ENCODE measurements at places on chromosomes 12 and 14. TPM values are rescaled to one million over a fixed set of nuclear protein-coding genes. Genes with fewer than 3 reads are reported as not detected.

- no peak for DNase-seq
Observed at GRCh38 chr12:30927222-30927611, 669 bp downstream of the TSPAN11 start.

DNA sequence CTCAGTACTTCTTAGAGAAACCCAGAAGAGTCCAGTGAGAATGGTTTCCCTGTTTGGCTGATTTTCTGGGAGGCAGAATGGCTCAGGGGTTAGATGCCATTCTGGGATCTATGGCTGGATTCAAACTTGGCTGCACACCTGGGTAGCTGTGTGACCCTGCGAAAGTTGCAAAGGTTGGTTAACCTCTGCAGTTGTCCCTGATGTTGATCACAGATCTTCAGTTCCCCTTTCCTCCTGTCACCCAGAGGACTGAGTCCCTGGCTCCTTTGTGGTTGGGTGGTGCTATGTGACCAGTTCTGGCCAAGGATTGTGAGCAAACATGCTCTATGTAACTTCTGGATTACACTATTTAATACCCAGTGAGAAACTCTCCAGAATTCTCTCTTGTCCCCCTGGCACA is 418.0 kb downstream of the RGS6 start:
- DNase-seq = no peak

DNA sequence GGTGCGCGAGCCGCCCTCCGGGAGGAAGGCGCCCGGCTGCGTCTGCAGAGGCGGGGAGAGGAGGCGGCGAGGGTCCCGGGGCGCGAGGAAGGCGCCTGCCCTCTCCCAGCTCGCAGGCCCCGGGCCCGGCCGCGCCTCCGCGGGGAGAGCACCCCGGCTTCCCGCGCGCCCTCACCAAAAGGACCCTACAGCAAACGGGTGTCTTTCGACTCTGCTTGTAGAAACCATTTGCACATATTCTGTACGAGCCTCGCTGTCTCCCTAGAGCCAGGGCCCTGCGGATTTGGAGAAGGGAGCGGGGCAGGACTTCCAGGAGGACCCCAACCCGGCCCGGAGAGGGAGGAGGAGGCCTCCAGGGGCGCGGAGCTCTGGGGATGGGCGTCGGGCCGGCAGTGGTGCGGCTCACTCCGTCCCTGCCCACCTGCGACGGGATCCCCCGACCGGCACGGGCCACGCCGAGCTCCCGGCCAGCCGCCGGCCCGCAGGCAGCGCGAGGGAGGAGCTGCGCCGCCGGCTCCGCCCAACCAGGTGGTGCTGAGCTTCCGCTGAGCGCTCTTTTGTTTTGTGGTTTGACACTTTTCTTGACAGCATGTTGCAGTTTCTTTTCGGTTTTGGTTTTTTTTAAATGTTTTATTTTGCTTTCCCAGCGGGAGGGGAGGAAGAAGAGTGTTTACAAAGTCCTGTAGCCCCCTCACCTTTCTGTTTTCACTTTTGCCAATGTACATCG is 103.3 kb upstream of the FKBP4 start:
- DNase-seq = peak; percentile 73

PRIMA1 gene
- total RNA-seq = 2.3 TPM

DHRS4 gene
- 11.2 TPM for total RNA-seq

- DNase-seq = no peak
Observed at GRCh38 chr12:23561364-23562345, 387.8 kb downstream of the SOX5 start.

DNA sequence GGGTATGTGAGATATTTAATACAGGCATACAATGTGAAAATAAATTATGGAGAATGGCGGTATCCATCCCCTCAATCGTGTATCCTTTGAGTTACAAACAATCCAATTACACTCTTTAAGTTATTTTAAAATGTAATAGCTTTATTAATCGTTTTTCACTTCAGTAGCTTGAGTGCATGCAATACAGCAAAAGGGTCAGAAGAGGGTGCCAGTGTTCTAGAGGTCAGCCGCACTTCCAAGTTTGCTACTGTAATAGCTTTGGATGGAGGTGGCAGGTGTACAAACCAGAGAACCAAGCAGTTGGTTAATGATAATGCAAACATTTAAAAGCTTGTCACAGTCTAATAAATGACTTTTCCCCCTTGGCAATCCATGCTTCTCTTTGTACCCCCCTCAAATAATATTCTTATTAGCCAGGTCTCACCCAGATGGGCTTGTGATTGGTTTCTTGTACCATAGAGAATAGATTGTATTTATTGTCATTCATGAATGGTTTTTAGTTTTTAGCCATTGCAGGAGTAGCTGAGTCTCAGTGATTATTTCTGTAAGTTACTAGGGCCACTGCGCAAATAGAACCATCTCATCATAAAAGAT is 127.0 kb downstream of the ERC1 start:
- peak; percentile 65 for DNase-seq

SLC7A7 gene
- 3.1 TPM for total RNA-seq

GLI1 gene
- total RNA-seq = 25.8 TPM

GRCh38 chr12:54059668-54060067 is 6.0 kb downstream of the HOXC4 start:
- no peak for DNase-seq

- no peak for DNase-seq
Observed at GRCh38 chr12:89540586-89540985, 14.7 kb upstream of the POC1B start.

FAM186B gene
- total RNA-seq = 0.46 TPM

SLCO1A2 gene
- total RNA-seq = 10.3 TPM

TC2N gene
- 16.2 TPM for total RNA-seq

GPD1 gene
- total RNA-seq = 0.70 TPM

NYNRIN gene
- 18.1 TPM for total RNA-seq

GRCh38 chr12:14961466-14962152 is at the start of gene ARHGDIB:
ARHGDIB (minus strand) TSS chr12:14961601; CDS start chr12:14950712, 10,889 bp downstream.
- no peak for DNase-seq

- no peak for DNase-seq
Observed at GRCh38 chr12:114626-115211, 48.2 kb downstream of the IQSEC3 start.

LRP6 gene
- total RNA-seq = 62.4 TPM

APOF gene
- total RNA-seq = not detected

- DNase-seq = no peak
Observed at GRCh38 chr14:64673748-64674147, 30.5 kb upstream of the PLEKHG3 start.

SERPINA3 gene
- total RNA-seq = not detected

- no peak for DNase-seq
Observed at GRCh38 chr12:128871516-128871892, 18.2 kb downstream of the GLT1D1 start.

SLC2A14 gene
- 19.3 TPM for total RNA-seq

DNA sequence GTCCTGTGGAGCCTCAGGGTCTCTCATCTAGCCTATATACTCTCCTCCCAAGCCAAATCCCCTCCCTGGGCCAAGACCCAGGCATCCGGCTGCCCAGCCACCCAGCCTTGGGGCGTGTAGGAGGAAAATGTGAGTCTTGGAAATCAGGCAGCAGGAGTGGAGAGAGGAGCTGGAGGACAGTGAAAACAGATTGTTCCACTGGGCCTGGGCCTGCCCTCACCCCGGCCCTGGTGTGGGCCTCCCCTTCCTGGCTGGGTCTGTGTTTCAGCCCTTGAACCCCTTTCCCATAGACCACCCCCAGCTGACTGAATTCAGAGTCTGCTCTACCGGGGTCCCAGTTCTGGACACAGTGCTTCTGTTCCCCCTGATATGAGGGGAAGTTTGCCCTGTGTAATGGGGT is 6.7 kb downstream of the ITGA5 start:
- no peak for DNase-seq

MIP gene
- total RNA-seq = not detected

GNG2 gene
- 7.0 TPM for total RNA-seq

GRCh38 chr12:78185109-78185508 is 354.4 kb downstream of the NAV3 start:
- no peak for DNase-seq

DNA sequence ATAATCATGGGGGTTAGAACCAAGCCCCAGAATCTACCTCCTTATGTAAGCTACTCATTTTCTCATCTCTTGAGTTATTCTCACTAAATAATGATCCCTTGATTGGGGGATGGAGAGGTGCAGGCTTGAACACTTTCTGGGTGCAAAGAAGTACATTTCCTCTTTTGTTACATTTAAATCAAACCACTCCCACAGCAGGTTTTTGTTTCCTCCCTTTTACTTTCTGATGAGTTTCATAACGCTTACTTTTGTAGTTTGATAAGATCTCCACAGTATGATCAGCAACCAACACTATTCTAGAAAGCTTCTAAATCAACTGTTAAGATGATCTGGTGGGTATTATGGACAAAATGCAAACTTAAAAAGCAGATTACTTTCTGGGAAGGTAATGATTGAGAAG is 20.5 kb downstream of the VCPKMT start:
- DNase-seq = no peak

SERPINA5 gene
- 1.2 TPM for total RNA-seq

ART4 gene
- total RNA-seq = not detected

- no peak for DNase-seq
Observed at GRCh38 chr12:78418919-78419318, 445.7 kb upstream of the SYT1 start.

GRCh38 chr12:95951515-95951914 is 8.4 kb downstream of the AMDHD1 start:
- DNase-seq = no peak

DNA sequence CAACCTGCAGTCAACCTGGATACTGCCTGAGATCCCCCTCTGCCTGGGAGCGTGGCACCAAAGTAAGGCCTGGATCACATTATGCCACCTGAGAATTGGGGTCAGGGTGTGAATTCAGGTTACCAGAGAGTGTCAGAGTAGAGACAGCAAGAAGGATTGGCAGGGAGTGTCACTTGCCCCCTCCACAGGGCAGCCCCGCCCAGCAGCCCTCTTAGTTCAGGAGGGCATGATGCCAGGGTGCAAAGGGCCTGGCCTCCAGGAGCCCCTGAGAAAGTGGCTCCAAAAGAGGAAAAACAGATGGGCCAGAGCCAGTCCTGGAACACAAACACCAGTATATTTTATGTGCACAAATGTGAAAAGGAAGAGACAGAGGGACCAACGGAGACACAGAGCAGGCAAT is 18.6 kb downstream of the TMEM229B start:
- DNase-seq = no peak

CSAD gene
- 7.7 TPM for total RNA-seq

G2E3 gene
- total RNA-seq = 53.8 TPM

ZFYVE26 gene
- total RNA-seq = 17.4 TPM
